ENCODE measurements at places on chromosomes 12 and 14.
A peak's percentile ranks its signal among the peaks of the same experiment; 100 is the strongest.

DNA sequence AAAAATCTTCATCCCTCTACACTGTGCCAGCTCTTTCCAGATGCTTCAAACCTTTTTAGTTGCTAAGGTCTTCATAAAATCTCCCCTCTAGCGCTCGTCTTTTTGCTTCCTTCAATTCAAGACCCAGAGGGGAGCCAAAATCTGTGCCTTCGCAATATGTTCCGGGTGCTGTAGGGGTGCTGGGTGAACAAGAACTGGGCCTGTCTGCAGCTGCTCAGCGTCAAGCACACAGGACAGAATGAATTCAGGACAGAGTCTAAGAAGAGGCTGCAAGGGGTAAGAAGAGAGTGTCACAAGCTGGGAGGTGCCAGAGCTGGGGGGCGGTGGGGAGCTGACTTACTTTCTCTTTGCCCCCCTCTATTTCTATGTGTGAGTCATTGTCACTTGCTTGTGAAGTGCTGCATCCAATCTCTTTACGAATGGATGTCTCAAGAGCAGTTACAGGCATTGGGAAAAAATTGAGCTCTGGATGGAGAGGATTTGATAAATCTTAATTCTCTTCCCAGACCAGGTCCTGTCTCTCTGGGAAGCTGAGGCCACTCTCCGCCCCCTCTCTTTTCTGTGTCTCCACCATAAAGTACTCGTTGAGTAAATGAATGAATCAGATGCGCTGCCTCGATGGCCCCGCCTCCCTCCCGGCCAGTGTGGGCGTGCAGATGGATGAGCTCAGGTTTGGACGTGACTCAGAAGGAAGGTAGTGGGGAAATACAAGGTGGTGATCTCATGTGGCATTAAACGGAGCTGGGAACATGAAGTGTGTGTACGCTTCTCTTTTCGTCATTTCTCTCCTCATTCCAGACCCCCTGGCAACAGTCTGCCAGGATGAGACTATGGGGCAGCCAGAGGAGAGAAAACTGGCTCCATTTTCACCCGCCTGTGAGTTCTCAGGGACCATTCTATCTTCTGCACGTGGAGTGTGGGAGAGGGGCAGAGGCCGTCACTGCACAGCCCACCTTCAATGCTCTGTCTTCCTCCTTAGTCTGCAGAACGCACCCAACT is 91.3 kb downstream of the TSPAN9 start:
- DNase-seq, result no peak

DNA sequence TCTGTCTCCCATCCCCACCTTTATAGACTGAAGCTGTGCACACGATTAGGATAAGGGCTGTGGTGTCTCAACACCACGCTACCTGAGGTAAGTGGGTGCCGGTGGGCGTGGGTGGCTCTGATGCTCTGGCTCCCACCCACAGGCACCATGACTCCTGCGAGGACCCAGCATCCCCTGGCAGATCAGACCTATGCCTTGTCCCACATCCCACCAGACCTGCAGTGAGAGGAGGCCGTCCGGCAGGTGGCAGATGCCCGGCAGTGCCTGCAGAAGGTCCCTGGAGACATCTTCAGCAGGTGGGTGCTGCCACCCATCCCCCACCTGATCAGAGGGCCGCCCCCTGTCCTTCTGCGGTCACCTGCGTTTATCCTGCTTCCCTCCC is 104.4 kb upstream of the PRB2 start:
- DNase-seq, result no peak

DNA sequence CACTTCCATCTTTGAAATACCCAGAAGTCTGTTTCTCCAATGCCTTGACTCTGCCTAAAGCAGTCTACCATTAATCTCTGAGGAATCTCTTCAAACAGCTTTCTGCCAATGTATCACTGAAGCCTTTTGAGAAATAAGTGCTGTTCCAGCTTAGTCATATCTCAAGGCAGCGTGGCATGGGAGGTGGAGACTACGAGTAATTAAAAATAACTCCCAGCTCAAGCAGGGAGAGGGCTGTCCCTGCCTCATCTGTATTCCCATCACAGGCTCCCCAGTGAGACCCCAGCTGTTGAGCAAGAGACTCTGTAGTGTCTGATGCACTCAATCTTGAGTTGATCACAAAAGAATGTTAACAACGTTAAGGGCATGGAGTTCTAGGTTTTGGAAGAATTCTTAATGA is 700.6 kb downstream of the DIO2 start:
- no peak for DNase-seq

GRCh38 chr14:65332141-65332871 is 80.2 kb upstream of the FUT8 start:
- no peak for DNase-seq

DNA sequence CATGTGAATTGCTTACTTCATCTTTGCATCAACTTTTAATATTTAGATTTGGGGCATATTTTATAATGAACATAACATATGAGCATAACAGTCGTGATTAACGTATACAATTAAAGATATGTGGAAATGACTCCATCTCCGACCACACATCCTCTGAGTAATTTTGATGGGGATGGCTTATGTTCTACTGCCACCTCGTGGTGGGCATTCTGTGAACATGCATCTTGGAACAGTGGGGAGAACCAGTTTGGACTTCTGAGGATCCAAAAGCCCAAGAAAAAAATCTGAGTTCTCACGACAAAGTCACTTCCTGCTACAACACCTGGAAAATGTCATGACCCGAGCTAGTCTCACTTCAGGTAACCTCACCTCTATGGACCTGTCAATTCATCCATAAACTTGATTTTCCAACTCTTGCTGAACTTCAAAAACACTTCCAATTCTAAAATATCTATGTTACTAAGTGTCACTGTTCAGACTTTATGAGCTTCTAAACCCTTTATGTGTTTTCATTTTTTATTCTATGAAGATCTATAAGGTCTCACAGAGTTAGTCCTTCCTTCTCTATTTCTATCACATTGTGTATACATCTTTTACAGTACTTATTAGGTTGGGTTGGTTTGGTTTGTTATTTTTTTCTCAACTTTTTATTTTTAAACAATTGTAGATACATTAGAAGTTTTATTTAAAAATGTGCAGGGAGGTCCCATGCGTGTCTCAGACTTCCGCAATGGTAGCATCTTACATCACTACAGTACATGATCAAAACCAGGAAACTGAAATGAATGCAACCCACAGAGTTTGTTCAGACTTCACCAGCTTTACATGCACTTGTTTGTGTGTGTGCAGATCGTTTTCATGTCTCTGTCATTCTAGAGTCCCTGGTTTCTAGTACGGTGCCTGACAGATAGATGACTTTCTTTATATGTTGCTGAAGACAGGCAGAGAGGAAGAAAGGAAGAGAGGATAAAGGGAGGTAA is 38.2 kb upstream of the STAB2 start:
- peak; percentile 61 for DNase-seq

DNA sequence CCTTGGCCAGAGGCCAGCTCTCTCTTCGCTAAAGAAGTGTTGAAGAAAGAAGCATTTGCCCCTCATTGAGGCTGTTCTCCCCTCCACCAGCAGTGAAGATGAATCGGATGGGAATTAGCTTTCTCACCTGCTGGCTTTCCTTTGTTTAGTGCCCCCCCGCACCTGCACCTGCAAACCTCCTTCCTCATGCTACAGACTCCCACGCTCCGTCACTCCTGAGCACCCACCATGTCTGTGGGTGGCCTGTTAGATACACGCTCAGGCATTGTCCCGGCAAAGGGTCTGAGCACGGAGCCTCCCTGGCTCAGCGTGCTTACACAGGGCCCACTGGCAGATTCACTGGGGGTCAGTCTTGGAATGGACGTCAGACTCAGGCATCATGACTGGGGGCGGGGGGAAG is 121.6 kb downstream of the GLT1D1 start:
- DNase-seq, result peak; percentile 42

Measured in liver (tissue), 10 donors.